ENCODE measurements at places on chromosomes 5 and 9.

DNA sequence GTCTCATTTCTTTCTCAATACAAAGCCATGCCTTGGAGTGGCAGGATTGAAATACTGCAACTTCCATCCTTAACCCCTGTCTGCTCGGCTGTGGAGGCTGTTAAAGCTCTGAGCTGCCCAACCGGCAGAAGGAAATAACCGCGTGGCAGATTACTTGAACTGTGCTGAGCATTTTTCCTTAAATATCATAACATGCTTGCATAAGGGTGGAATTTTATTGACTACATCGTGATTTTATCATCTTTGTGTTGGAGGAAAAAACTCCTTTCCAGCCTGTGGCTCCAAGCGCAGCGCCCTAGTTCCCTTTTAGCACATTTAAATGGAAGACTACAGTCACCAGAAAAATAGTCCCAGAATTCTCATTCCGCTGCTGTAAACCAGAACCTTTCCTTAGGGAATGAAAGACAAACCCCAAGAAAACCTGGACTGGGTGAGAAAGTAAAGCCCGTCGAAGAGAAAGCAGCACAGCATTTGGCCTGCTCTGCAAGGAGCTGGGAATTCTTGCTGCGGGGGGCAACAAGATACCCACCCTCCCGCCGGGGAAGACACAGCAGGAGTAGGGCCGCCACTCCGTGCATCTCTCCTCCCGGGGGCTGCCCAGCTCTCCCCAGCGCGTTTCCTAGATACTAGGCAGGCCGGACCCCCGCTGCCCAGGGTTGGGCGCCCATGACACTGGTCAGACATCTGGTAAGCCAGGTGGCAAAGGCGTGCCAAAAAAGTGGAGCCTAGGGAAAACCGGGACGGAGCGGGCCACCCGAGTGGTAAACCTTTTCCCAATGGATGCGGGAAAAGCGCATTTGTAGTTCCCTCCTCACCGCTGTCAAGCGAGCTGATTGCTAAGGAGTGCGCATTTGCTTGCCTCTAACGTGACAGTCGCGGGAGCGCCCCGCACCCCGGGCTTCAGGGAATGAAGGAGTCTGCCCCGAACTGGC, 1.3 kb downstream of the SHC3 start:
- DNase-seq: no peak

DNA sequence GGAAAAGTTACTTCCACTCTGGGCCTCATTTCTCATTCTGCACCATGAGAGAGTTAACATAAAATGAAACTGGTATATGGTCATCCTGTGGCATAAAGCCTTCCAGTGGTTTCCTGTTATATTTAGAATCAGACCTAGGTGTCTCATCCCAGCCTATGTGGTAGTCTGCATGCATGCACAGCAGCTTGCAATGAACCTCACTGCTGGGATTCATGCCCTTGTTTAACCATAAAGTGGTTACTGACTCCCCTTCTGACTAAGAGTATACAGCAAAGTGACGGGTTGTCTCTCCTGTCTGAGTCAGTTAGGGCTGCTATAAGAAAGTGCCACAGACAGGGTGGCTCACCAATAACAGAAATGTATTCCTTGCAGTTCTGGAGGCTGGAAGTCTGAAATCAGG, 14.7 kb upstream of the TDRD7 start:
- DNase-seq: no peak

- DNase-seq: no peak
Measured at GRCh38 chr5:168592014-168592368, 12.8 kb upstream of the PANK3 start.

DNA sequence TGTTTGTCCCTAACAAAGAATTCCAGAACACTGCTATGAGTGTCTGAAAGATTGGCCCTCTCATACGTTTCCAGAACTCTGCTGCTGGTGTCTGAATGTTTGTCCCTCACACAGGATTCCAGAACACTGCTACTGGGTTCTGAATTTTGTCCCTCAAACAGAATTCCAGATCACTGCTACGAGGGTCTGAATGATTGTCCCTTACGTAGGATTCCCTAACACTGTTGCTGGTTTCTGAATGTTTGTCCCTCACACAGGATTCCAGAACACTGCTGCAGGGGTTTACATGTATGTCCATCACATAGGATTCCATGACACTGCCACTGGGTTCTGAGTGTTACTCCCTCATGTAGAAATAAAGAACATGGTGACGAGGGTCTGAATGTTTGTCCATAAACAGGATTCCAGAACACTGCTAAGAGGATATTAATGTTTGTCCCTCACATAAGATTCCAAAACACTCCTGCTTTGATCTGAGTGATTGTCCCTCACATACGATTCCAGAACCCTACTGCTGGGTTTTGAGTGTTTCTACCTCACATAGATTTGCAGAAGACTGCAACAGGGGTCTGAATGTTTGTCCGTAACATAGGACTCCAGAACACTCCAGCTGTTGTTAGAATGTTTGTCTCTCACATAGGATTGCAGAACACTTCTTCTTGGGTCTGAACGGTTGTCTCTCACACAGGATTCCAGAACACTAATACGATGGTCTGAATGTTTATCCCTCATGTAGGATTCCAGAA, 214.4 kb downstream of the FOXD4L6 start:
- no peak for DNase-seq

GRCh38 chr5:154087260-154087659, 48.5 kb downstream of the MFAP3 start:
- DNase-seq: no peak

Data from hematopoietic multipotent progenitor cell treated with erythropoietin and hydrocortisone succinate and interleukin-3 and kit ligand, for 8 days (in vitro differentiated cells).